ENCODE measurements at places on chromosomes 6 and 20.

GRCh38 chr6:56794421-56794820 lies 151.7 kb upstream of the DST start:
- no peak for DNase-seq

- DNase-seq, result no peak
Observed at GRCh38 chr6:167661552-167662044, 165.1 kb upstream of the AFDN start.

DNA sequence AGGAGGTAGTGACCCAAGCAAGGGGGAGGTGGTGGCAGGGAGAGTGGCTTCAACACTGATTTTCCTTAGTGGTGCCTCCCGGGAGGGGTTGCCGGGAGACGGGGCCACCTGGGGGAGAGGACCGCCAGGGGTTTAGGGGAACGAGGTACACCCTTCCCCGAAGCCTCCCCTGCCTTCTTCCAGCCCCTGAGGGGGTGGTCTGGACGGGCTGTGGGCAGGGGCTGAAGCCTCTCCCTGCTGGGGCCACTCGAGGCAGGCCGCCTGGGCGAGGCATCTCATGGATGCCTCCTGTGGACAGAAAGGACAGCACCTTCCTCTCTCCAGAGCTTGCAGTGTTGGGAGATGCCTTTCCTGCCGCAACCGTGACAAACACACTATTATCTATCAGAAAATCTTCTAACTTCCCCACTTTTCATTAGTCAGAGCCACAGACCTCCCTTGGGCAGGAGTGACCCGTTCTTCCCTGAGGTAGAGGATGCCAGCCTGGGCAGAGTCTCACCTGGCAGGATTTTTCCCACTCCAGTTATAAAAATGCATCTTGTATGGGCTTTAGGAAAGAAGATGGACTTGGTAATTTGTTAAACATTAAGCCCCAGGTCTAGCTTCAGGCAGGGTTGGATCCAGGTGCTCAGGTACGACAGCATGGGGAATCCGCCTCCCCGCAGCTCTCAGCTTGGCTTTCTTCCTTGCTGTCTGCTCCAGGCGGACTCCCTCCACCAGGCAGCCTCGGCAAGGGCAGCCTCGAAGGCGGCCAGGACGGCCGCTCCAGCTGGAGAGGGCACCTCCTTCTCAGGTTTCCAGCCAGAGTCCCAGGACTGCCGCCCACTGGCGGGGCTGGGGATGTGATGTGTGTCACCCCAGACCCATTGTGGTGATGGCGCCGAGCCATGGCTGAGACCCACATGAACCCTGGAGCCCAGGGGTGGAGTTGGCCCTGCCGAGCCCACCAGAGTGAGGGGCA lies 11.0 kb downstream of the HRH3 start:
- peak; percentile 65 for DNase-seq

- no peak for DNase-seq
Observed at GRCh38 chr20:50560867-50561266, 50.7 kb downstream of the PTPN1 start.

DNA sequence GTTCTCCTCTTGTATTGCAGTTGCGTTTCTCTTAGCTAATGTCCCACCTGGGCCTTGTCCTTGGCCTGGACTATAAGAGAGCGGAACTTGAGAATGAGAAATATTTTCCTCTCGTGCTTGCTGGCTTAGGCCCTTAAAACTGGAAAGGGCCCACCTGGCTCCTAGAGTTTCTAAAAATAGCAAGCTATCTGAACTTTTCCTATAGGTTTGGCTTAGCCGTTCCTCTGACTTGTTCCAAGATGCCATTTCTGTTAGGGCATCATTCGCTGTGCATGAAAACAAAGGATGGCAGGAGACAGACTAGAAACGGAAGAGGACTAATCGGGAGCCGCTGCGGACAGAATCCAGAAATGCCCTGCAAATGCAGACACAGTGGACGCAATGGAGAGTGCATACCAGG lies 4.5 kb downstream of the RIPOR3 start:
- no peak for DNase-seq

DNA sequence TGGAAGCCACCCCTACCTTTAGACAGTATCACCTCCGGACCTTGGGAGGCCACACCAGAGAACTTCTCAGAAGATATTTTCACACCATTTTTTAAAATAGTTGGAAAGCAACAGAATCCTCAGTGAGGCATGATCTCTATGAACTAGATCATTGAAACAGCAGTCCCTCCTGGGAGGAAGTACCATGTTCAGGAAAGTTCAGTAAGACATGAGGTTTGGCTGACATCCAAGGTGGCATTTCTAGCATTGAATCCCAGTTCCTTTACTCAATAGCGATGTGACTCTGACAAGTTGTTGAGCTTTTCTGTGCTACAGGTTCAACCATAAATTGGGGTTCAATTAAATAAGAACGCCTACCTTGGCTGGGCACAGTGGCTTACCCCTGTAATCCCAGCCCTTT lies 169.0 kb downstream of the TBC1D7 start:
- no peak for DNase-seq

DNA sequence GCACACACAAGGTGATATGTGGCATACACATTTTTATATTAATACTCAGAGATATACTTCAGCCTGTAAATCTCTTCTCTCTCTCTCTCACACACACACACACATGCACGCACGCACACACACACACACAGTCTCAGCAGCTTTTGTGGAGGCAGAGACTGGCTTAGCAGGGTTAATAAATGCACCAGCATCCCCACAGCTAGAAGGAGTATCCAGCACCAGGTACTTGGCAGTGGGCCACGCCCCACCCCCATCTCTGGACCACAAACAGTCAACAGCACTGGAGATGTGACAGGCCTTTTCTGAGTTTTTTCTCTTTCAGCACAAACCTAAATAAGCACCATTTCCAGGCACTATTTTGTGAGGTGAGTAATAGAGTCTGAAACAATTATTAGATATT lies 47.3 kb upstream of the LRFN2 start:
- DNase-seq, result no peak

- DNase-seq, result no peak
Observed at GRCh38 chr6:162234631-162235030, 492.9 kb downstream of the PRKN start.

- DNase-seq, result no peak
Observed at GRCh38 chr20:35014537-35014936, 58.9 kb downstream of the MYH7B start.

- DNase-seq, result no peak
Observed at GRCh38 chr6:781350-781961, 88.5 kb upstream of the EXOC2 start.

DNA sequence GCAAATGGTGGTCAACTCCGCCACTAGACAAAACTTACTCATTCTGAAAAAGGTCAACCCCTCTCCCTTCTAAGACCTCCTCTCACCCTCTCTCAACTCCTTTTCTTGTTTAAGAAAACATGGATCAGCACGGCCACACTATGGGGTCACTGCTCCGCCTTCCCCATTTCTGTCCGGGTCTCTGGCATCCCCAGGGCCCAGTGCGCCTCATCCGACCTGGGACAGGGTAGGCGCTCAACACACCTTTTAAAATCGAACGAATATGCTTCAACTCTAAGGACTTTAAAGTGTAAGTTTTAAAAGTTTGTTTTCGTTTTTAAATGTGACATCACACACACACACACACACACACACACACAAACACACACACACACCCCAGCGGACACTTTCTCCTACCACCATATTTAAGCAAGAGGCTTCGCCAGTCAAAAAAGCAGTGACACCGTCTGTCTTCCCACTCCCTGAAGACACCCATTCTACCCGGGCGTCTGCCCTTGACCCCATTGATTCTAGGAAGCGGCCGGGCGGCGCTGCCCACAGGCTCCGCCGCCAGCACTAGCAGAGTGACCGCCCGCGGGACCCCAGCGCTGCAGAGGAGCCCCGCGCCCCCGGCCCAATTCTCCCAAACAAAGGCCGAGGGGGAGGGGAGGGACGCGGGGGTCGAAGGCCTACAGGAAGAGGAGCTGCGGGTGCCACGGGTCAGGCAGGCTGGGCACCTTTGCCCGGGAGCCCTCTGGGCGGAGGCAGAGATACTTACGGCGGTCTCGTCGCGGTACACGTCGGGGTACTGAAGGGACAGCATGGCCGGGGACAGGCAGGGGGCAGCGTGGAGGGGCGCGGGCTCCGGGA lies 568 bp downstream of the PREP start:
- DNase-seq, result no peak

DNA sequence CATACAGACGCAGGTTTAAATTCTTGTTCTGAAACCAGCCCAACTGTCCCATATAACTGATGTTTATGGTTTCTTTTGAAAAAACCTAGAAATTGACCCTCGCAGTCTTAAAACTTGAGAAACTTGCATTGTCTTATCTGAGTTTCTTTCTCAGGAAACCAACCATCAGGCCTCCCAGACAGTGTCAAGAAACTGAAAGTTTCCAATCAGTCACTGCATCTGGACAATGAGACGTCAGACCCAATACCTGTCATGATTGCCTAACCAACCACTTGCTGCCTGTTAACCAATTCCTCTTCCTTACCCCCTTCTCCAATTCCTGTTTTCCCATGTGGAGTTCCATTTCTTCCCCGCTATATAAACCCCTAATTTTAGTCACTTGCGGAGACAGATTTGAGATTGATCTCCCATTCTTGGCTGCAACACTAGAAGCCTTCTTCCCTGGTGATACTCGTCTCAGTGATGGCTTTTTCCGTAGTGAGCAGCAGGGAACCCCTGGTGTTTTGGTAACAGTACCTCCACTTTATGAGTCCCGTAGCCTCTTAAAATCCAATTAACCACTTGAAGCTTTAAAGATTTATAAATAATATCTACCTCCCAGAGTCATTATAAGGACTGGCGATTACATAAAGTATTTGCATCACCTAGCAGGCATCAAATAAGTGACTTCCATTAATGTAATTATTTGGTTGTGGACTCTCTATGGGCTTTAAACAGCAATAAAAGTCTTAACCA lies 49.3 kb downstream of the GPR63 start:
- DNase-seq, result no peak

- DNase-seq, result no peak
Observed at GRCh38 chr20:41063442-41063841, 34.8 kb downstream of the TOP1 start.

- no peak for DNase-seq
Observed at GRCh38 chr6:145286916-145287315, 448.4 kb downstream of the EPM2A start.

DNA sequence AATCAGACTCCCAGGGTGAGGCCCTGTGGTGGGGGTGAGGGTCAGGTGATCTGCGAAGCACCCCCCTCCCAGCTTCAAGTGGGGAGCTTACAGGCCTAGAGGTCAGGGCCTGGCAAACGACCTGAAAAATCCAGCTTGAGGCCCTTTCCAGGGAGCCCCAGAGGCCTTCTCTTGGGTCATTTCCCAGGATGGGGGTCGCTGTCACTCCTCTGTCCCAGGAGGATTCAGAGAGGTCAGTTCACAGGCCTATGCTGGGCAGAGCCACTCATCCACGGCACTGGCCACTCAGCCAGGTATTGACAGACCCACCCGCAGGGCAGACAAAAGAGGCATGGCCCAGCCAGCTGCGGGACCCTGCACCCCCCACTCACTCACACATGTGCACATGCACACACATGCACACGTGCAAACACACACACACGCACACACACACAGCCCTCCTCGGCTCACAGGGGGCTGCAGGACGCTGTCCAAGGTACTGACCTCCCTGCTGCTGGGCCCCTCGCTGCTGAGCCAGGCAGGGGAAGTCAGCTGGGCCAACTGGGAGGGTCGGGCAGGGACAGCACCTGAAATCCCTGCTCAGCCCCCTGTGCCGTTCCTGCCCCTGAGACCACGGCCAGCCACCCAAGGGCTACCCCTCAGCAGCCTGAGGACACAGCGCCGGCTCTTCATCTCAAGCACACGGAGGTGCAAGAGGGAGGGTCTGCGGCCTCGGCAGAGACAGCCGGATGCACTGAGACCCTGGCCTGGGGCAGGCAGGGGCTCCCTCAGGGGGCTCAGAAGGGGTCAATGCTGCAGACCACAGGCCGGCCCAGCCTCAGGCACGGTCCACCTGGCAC lies 113.8 kb downstream of the TAF4 start:
- DNase-seq, result peak; percentile 56

DNA sequence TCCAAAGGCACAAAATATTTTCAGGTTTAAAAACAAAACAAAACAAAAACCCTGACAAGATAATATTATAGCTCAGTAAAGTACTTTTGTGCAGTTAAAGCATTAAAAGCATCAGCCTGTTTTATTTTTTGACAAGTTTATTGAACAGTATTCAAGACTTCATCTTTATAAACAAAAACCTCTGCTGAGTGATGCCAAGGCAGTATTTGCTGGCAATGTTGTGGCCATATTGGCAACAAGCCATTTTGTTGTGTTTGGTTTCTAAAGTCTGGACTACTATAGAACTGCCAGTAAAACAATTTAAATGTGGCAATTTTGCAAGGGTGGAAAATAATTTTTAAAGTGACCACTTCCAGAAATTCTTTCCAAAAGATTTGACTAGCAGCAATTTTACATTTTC lies 15.9 kb downstream of the CPNE1 start:
- DNase-seq, result no peak

DNA sequence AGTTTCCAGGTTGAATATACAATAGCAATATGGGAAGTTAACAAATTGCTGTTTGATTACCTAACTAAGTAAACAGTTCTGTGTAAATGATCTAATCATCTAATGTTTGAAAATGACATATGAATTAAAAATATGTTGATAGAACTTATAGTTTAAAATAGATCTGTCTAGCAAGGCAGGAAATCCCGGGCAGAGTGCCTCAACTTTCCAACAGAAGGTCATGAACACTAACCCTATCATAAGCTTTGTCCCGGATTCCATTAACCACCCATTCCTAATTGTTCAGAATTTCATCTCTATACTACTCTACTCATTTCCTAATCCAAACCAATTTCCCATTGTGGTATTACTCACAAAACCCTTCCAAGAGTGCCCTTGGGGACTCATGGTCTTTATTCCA lies 10.2 kb downstream of the TAAR1 start:
- no peak for DNase-seq

GRCh38 chr6:136439514-136440190 lies 110.6 kb downstream of the MAP7 start:
- DNase-seq, result peak; percentile 33

DNA sequence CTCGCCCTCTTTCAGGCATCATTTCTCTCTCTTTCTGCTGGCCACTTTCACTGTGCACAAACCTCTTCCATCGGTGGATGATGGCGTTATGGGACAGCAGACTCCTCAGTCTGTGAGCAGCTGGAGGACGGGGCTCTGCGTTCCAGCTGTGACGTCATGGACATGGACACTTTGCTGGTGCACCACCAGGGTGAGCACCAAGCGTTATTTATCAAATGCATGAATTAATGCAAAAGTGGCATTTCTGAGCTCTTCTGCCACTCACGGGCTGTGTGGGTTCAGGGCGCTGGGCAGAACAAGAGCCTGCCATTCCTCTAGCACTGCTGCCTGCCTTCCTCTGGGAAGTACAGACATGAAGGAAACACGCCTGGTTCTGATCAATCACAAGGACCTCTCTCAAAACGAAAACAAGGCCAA lies 82.9 kb upstream of the MPC1 start:
- DNase-seq, result no peak

- no peak for DNase-seq
Observed at GRCh38 chr6:90716376-90716775, 129.5 kb upstream of the MAP3K7 start.

GRCh38 chr20:50575865-50576720 lies 65.9 kb downstream of the PTPN1 start:
- peak; percentile 88 for DNase-seq

- no peak for DNase-seq
Observed at GRCh38 chr6:3390698-3391097, 66.2 kb downstream of the SLC22A23 start.

- peak; percentile 85 for DNase-seq
Observed at GRCh38 chr20:49964964-49965780, 17.6 kb upstream of the SNAI1 start.

All from Caco-2 (cell line).